Activated CD4-positive, alpha-beta T cell treated with anti-CD3 and anti-CD28 coated beads, Interleukin-10, Interleukin-2, amounts not matched to agents 100 ng/mL and 50 ng/mL, durations not matched to agents 16 hours and 8 hours (primary cell): ENCODE measurements at places on chromosomes 16 and 17.
A peak's percentile ranks its signal among the peaks of the same experiment; 100 is the strongest.

DNA sequence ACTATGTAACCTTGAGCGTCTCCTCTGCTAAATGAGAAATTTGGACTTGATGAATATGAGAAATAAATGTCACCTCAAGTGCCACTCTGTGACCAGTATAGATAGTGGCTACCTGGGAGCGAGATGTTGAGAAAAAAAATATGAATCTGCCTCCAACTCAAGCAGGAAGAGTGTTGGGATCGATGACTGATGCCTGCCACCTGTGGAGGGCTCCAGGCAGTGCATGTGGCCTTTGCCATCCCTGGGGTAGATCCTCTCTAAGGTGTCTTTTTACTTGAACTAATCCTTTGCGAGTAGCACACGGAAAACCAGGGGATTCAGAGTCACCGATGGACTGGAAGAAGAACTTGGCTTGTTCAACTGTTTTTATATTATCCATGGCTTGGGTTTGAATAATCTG lies 9.4 kb downstream of the CCDC182 start:
- no peak for DNase-seq

GRCh38 chr17:52170963-52171572 lies 12.6 kb upstream of the CA10 start:
- peak; percentile 11 for DNase-seq

GRCh38 chr16:57045694-57046381 lies 46.5 kb upstream of the CPNE2 start:
- DNase-seq, result no peak

DNA sequence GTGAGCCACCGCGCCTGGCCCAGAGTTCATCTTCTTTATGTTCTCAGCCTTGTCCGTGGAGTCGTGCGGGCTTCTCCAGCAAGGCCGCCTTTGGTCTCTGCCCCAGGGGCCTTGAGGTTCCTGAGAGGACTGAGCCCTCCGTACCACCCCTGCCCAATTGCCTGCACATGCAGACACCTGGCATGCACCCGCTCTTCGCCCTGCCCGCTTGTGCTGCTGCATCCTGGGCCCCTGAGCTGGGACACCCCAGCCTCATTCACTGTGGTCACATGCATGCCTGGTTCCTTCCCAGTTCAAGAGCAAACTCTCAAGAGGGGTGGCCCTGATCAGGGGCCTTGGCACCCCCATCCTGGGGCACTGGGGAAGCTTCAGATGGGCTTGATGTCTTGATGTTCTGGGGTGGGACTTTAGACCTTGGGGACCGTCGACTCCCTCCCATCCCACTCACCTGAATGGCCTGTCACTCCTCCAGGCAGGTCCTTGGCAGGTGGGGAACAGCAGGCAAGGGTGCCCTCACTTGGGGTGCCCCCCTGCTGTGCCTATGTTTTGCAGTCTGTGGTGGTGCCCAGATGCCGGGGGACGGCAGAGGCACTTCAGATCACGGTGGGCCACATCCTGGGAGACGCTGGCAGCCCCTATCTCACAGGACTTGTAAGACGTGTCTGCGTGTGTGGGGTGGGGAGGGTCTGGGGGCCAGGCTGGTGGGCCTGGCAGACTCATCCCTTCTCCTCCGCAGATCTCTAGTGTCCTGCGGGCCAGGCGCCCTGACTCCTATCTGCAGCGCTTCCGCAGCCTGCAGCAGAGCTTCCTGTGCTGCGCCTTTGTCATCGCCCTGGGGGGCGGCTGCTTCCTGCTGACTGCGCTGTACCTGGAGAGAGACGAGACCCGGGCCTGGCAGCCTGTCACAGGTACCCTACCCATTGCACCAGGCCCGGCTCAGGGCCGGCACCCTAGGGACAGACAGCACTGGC lies 12.7 kb upstream of the SPNS2 start:
- peak; percentile 54 for DNase-seq

GRCh38 chr17:76266244-76266938 lies 1.2 kb downstream of the UBALD2 start:
- DNase-seq, result peak; percentile 50

DNA sequence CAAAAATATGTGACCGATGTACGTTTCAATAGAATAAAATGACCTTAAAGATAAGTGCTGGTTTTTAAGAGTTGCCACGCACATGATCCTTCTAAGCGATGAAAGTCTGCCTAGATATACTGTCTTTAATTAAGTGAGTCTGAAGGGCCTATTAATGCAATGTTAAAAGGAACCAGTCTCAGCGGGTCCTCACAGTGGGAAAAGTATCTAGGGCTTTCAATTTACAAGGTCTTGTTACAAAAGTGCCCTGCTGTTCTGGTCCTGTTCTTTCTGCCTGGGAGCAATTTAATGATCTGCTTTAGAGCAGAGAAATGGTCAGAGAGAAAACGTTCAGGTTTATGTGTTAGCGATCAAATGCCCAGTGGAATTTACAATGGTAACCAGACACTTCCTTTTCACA lies 864.0 kb downstream of the KCNJ2 start:
- DNase-seq, result no peak

GRCh38 chr17:82839617-82840292 lies at the start of gene ZNF750:
Gene ZNF750 (minus strand): TSS chr17:82840022. CDS start chr17:82832454, 7,568 bp downstream.
- no peak for DNase-seq

DNA sequence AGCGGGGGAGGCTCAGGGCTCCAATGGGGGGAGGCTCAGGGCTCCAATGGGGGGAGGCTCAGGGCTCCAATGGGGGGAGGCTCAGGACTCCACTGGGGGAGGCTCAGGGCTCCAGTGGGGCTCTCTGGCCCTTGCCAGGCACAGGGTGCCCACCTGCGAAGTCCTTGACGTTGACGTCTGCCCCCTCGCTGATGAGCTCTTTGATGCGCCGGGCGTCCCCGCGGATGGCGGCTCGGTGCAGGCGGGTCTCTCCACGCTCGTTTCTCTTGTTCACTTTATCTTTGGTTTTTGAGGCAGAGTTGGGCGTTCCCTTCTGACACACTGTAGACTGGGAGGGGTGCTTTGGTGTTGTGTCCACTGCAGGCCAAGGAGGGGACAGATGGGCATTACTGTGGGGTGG lies 73.0 kb downstream of the ZNF778 start:
- DNase-seq, result no peak

DNA sequence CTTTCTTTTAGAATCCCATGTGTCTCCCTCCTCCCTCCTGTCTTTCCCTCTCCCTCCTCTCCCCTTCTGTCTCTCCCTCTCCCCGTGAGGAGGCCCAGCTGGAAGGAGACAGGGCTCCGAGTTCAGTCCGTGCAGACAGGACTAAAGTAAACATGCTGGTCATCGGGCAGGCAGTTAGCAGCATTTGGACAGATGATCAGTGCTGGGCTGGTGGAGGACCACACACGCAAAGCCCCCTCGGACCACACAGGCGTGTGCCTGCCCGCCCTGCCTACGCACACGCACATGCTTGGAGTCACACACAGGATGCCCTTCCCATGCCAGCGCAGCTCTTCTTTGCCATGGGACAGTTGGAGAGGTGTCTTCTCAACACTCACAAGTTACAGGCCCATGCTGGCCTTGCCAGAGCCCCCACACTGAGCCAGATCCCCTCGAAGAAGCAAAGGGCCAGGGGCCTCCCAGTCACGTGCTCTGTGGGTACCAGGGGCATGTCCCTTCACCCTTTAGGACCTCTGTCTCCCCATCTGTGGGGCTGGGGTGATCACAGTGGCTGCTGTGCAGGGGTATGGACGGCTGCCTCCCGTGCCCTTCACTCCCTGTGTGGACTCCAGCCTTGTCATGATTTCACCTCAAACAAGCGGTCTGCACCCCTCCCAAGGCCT lies 215.7 kb upstream of the FOXF1 start:
- no peak for DNase-seq

- DNase-seq, result no peak
Observed at GRCh38 chr17:600576-601243, 113.9 kb downstream of the VPS53 start.

GRCh38 chr16:23960081-23960885 lies 124.5 kb downstream of the PRKCB start:
- DNase-seq, result no peak

- no peak for DNase-seq
Observed at GRCh38 chr17:21078016-21078780, 35.4 kb upstream of the USP22 start.

DNA sequence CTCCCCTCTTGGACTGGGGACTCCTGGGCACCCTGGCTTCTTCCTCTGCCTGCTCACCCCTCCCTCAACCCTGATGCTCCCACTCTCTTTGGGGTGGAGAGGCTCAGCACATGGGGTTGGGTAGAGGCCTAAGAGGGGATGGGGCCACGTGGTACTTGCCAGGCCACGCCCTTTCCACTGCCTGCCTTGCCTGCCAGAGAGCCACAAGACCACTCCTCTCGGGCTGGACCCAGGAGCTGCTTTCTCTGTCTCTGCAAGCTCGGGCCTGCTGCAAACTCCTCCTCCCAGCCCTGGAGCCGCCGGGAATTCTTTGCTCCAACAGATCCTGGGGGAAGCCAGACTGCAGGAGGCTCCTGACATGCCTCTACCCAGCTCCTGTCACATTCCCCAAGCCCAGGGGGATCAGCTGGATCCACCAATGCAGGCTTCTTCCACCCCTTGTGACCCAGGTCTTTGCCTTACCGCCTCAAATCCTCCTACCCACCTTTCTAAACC lies 11.8 kb downstream of the DLX4 start:
- DNase-seq, result no peak

GRCh38 chr17:59963738-59964481 lies 630 bp downstream of the RNFT1 start:
- peak; percentile 47 for DNase-seq

GRCh38 chr17:40448639-40449261 lies 5.5 kb downstream of the IGFBP4 start:
- no peak for DNase-seq

DNA sequence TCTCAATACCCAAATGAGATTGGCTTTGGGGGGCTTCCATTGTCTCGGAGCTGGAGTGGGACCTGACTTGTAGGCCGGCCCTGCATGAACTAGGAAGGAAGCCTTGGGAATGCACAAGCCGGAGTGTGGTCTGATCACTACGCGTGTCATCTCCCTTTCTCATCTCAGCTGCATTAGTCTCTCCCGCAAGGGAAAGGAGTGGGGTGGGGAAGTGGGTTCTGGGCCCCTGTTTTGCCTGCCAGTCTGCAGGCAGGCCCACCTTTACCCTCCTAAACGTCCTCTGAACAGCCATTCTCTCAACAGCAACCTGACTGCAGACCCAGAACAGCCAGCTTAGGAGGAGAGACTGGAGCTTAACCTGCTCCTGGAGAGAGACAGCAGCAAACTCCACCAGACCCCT lies 11.4 kb upstream of the DNAI2 start:
- no peak for DNase-seq

DNA sequence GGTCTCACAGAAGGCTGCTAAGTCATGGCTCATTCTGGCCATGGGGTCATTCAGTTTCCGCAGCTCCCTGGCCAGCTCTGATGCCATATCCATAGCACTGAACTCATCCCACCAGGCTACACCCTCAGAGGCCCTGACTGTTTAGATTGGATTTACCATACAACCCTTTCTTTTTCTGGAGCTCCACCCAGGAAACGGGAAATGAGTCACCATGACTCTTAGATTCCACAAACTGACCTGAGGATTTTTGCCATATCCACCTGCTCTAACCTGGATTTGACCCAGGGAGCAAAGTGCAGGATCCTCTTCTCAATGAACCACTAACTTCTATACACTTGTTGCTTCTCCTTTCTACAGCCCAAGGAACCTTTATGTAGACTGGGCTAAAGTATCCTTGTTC lies 20.3 kb upstream of the CALB2 start:
- no peak for DNase-seq

- no peak for DNase-seq
Observed at GRCh38 chr17:35287286-35287811, 44.5 kb downstream of the SLFN5 start.

DNA sequence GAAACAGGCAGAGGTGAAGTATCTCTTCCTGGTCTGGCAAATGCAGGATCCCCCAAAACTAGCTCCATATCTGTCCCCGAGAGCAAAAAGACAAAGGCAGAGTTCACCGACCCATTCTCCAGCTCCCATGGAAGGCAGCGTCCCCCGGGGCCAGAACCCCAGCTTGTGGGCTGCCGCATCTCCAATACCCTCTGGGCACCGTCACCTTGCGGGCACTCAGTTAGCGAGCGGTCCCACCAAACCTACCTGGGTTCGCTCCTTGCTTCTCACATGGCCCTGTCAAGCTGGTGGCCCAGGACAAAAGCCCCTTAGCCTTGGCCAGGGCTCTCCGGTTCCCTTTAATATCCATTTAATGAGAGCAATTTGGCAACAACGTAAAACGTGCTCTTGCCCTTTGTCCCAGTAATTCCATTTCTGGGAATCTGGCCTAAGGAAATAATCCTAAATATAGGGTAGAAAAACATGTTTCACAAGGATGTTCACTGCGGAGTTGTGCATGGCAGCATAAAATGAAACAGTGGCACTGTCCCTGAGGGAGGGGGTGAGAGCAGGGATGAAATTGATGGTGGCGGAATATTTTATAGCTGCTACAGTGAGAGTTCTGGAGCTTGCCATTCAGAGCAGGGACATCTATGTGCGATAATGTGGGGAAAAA lies 157.1 kb downstream of the CMIP start:
- DNase-seq, result no peak
